Activated CD4-positive, alpha-beta T cell treated with anti-CD3 and anti-CD28 coated beads for 48 hours (primary cell): ENCODE measurements at places on chromosomes 11 and 22.

- no peak for DNase-seq
These were observed 14.2 kb downstream of the ATM start for GRCh38 chr11:108237058-108237481.

- no peak for DNase-seq
These were observed 23.2 kb downstream of the SHISAL1 start for GRCh38 chr22:44289414-44290171.

- no peak for DNase-seq
These were observed 122.5 kb downstream of the KCNQ1OT1 start for GRCh38 chr11:2577031-2577990.

- no peak for DNase-seq
These were observed 31.8 kb downstream of the EIF3M start for GRCh38 chr11:32615422-32615821.

GRCh38 chr22:45980268-45980570, 3.3 kb upstream of the WNT7B start:
- DNase-seq, result no peak

- no peak for DNase-seq
These were observed 62.5 kb upstream of the CRTAM start for GRCh38 chr11:122775675-122776271.

- DNase-seq, result no peak
These were observed 682.3 kb downstream of the TBC1D22A start for GRCh38 chr22:47444746-47445065.

GRCh38 chr11:23644443-23644842, 784.2 kb upstream of the CCDC179 start:
- DNase-seq, result no peak

GRCh38 chr11:27204529-27204928, 158.5 kb downstream of the CCDC34 start:
- peak; percentile 27 for DNase-seq

DNA sequence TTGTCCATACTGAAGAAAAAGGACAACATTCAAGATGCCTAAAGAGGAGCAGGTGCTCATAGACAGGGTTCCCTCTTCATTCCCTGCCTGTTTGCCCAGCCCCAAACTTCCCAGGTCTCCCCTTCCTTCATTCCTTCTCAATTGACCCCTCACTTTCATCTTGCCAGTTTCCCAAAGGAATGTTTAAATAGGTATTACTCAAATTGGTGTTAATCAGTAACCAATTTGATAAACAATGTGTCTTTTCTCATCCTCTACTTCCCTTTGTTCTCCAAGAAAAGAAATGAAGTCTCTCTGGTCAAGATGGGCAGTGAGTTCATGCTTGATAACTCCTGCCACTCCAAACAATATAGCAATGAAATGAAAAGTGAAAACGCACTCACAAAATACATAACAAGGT, 101.9 kb downstream of the TMPRSS5 start:
- no peak for DNase-seq

- no peak for DNase-seq
These were observed 56.6 kb downstream of the ARHGEF12 start for GRCh38 chr11:120392793-120393192.

GRCh38 chr11:94295534-94295933, 8.8 kb upstream of the IZUMO1R start:
- no peak for DNase-seq

- no peak for DNase-seq
These were observed 114.4 kb downstream of the PLEKHA7 start for GRCh38 chr11:16899708-16900303.

DNA sequence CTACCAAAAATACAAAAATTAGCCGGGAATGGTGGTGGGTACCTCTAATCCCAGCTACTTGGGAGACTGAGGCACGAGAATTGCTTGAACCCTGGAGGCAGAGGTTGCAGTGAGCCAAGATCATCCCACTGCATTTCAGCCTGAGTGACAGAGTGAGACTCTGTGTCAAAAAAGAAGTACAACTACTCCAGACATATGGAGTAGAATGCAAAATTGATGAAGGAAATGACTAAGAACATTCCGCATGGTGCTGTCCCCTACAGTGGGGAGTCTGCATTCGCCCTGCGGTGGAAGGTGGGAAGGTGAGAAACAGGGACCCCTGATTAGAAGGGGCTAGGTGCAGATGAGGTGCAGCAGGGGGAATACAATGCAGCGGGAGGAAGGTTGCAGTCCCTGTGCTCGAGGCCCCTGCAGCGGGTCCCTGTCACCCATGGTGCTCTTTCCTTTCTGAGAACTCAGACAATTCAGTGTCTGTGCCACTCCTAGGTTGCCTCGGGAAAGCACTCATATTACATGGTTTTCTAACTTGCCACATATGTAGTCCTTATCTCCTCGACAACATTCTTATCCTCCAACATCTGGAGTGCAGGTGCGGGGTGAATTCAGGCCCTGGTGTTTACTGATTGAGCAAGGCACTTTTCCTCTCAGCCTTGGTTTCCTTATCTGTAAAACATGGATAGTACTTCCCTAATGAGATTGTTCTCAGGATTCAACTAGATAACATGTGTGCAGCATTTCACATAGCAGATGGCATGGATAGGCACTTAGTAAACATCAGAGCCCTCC, 5.2 kb downstream of the POLD4 start:
- DNase-seq, result no peak

DNA sequence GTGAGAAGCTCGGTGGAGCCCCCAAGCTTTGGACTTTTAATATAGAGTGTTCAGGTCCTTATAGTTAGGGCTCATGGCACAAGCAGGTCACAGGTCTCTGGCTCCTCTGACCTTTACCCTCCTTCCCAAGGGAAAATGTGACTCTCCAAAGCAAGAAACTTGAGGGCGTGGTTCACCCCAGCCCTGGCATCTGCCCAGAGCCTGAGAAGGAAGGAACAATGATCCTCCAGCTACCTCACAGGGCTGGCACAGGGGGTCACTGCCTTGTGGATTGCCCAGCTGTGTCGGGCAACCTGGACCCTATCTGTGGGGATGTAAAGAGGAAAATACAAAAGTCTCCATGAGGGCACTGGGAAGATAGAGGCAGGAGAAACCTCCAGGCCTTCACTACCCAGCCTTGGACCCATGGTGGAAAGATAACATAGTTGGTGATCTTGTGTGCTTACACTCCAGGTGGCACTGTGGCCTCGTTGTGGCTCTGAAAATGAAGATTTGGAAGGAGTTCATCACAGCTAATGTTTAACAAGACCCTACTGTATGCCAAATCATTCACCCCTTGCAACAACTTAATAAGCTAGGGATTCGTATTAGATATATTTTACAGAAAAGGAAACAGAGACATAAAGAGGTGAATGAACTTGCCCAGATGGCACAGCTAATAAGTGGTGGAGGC, 3.8 kb upstream of the ZNF195 start:
- no peak for DNase-seq

- DNase-seq, result no peak
These were observed 37.4 kb downstream of the MYO18B start for GRCh38 chr22:25779426-25779825.

- no peak for DNase-seq
These were observed 66.2 kb downstream of the HIPK3 start for GRCh38 chr11:33323421-33323820.

DNA sequence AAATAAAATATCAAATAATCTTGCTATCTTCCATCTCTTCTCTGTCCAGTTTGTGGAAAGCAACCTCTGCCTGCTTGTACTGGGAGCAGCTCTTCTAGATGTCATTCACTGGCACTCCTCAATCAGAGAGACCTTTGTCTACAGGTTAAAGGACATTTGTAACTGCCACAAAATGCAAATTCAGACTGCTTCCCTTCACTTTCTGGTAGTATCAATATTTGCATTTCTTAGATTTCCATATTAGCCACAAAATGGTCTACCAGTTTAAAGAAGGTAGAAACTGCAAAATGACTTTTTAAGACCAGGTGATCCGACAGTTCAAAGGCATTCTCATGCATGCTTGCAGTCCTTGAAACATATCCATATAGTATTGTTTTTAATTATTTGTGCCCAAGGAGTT, 51.7 kb upstream of the RCN1 start:
- DNase-seq, result no peak

DNA sequence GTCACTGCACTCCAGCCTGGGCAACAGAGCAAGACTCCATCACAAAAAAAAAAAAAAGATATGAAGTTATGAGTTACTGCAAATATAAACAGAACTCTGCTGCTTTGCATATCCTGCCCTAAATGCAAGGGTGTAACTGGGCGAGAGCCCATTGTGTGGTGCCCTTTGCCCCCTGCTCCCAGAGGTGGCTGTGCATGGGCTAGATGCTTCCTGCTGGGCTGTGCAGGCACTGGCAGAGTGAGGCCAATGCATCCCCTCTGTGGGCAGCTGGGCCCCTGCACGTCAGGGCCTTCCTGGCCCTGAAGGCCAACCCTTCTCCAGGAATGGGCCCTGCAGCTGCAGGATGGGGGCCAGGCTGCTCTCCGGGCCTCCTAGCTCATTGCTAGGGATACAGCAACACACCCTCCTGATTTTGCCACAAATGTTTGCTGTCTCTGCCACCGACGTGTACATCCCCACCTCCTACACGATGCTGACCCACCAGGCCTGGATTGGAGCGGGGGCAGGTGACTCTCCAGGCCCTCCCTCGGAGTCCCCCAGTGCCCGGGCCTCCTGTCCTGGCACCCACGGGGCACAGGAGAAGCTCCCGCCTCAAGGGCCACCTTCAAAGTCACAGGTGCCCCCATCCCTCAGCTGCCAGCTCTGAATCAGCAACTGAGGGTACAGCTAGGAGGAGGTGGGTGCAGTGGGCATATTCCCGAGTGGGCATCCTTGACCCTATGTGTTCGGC, 40.7 kb upstream of the COMT start:
- no peak for DNase-seq

GRCh38 chr22:32777987-32778386, 23.5 kb upstream of the TIMP3 start:
- no peak for DNase-seq

- no peak for DNase-seq
These were observed 181.5 kb downstream of the MAML2 start for GRCh38 chr11:96161307-96162089.

GRCh38 chr11:61111050-61111435, 8.8 kb downstream of the CD5 start:
- no peak for DNase-seq

DNA sequence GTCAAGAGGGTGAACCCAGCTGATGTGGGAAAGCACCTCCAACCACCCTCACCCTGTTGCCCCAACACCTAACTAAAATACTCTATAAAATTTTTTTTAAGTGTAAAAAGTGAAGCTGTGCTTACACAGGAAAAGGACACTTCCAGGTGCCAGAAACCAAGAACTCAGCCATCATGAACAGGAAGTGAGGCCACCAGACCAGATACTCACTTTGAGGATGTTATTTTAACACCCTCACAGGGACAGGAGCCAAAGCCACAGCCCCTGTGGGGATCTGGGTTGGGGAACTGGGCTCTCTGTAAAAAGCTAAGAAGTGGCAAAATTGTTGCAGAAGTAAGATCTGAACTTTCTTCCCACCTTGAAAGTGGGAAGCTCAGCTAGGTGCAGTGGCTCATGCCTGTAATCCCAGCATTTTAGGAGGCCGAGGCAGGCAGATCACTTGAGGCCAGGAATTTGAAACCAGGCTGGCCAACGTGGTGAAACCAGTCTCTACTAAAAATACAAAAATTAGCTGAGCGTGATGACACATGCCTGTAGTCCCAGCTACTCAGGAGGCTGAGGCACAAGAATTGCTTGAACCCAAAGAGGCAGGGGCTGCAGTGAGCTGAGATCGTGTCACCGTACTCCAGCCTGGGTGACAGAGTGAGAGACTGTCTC, 3.8 kb downstream of the RSPH14 start:
- DNase-seq, result peak; percentile 26

DNA sequence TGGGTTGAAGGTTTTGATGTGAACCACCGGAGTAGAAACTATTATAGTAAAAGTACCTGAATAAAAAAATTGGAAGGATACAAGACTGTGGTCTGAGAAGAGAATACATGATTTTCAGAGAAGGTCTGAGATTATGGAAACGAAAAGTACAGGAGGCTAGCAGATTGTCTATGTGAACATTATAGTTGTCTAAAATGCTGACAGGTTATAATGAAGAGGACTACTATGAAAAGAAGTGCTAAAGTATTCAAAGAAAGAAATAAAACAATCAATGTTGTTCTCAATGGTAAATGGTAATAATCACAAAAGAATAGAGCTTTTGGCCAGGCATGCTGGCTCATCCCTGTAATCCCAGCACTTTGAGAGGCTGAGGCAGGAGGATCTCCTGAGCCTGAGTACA, 34.0 kb downstream of the RAB6A start:
- DNase-seq, result no peak

- DNase-seq, result no peak
These were observed 455.4 kb upstream of the ANO3 start for GRCh38 chr11:25876456-25876965.

DNA sequence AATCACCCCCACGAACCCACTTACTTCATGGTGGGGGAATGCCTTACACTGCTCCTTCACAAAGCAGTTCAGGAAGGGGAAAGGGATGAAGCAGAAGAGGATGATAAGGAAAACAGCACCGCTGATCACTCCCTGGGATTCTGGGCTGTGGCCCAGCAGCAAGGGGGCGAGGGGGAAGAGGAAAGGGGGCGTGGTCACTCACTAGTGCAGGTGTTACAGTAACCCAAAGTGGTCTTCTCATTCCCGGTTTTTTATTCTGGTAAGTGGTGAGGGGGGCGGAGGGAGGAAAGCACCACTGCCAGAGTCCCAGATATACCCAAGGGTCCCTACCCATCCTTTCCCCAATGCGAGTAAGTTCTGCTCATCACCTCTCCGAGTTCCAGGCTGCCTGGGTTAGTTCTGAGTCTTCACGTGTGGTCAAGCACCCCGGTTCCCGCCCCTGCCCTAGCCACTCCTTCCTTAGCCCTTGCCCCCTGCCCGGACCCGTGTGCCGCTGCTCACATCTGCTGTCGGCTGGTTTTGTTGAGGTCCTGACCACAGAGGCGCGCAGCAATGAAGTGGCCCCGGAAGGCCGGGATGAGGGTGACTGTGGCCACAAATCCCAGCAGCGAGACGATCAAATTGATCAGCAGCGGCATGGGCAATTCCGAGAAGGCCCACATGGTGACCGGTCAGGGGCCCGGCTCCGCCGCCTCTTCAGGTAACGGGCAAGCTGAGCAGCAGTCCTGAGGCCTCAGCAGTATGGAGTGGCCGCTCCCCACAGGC, 477 bp downstream of the DPAGT1 start:
- peak; percentile 48 for DNase-seq

GRCh38 chr22:35152316-35152715, 86.4 kb downstream of the ISX start:
- no peak for DNase-seq

DNA sequence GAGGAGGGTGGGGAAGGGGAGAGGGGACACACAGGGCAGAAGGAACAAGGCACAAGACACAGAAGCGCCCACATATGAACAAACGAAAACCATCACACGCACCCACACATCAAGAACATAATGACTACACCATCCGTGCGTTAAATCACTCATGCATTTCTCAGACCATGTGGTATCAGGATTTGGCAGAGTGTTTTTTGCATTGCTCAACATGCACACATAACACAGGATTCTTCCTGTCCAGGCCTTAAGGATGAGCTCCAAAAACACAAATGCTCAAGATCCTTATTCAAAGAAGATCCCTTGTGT, 309.5 kb downstream of the CADM1 start:
- no peak for DNase-seq
